ENCODE measurements at places on chromosomes 16 and 17.

DNA sequence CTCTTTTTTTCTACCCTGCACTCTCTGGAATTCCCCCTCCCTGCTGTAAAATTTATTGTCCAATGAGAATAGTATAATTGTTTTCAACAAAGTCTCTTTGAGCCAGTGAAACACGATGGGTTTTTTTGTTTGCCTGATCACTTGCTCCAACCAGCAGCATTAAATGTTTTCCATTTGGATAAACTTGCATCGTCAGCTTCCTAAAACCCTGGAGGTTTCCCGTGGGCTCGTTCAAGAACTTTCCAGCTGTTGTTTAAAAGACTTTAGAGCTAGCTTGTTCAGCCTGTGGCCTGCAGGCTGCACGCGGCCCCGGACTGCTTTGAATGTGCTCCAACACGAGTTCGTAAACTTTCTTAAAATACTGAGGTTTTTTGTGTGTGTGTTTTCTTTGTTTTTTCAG, 14.9 kb downstream of the NAGPA start:
- DNase-seq: no peak

DNA sequence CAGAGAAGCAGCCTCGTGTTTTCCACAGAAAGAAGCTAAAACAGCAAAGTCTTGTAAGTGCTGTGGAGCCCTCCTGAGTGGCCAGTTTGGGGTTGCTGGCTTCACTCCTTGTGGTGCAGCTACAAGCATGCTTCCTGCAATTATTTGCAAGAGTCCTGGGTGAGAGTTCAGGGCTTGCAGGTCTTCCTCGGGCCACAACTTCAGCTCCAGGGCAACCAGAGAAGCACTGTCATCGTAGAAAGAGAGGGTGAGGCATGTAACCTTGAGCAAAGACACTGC, 37.9 kb downstream of the SHISA6 start:
- no peak for DNase-seq

DNA sequence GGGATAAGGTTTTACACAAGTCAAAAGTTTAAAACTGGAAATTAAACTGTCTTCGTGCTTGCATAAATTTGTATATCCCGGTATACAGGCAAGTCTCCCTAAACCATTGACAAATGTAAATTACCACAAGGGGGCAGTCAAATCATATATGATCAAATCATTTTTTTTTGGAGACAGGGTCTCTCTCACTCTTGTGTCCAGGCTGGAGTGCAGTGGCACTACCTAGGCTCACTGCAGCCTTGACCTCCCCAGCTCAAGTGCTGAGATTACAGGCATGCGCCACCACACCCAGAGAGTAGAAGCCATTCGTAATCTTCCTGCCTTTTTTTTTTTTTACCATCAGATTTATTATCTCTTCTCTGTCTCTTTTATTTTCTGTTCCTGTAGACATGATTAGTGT, 18.5 kb downstream of the TOP2A start:
- DNase-seq: peak; percentile 59

GRCh38 chr17:63019138-63019873, 53.3 kb downstream of the TANC2 start:
- DNase-seq: no peak

DNA sequence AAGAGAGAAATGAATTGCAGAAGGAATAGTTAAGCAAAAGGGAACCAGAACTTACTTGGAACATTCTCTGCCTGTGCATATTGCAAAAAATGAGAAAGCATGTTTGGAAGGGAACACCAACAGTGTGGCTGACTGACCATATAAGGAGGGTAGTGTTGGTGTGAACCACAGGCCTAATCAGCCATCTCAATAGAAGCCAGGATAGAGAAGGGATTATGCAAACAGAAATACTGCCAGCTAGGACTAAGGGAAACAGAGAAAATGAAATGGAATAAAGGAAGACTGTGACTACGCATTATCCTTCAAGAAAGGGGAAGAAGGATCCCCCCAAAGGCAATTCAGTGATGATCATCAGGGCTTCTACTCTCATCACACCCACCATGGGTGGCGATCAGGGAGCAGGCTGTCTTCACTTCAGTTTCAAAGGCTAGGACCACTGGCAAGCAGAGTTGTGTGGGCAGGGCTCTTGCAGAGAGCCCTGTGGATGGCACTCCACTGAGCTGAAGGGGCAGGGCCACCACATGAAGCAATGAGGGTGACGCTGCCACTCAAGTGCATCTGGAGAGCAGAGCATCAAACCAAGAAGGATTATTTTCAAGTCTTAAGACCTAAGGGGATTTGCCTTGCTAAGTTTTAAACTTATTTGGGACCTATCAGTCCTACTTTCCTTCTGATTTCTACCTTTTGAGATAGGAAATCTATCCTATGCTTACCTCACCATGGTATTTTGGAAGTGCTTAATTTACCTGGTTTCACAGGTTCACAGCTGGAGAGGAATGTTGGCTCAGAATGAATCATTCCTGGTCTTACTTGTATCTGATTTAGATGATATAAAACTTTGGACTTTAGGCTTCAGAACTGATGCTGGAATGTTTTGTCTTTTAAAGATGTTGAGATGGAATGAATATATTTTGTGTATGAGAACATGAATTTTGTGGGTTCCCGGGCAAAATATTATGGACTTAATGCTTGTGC, 140.5 kb downstream of the SSH2 start:
- no peak for DNase-seq

DNA sequence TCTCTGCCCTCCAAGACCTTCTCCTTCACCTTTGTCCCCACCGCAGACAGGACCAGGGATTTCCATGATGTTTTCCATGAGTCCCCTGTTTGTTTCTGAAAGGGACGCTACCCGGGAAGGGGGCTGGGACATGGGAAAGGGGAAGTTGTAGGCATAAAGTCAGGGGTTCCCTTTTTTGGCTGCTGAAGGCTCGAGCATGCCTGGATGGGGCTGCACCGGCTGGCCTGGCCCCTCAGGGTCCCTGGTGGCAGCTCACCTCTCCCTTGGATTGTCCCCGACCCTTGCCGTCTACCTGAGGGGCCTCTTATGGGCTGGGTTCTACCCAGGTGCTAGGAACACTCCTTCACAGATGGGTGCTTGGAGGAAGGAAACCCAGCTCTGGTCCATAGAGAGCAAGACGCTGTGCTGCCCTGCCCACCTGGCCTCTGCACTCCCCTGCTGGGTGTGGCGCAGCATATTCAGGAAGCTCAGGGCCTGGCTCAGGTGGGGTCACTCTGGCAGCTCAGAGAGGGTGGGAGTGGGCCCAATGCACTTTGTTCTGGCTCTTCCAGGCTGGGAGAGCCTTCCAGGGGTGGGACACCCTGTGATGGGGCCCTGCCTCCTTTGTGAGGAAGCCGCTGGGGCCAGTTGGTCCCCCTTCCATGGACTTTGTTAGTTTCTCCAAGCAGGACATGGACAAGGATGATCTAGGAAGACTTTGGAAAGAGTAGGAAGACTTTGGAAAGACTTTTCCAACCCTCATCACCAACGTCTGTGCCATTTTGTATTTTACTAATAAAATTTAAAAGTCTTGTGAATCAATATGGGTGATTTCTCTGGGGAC, 12.2 kb downstream of the CX3CL1 start:
- DNase-seq: no peak

- DNase-seq: no peak
Observed at GRCh38 chr17:70329721-70330120, 160.4 kb downstream of the KCNJ2 start.

DNA sequence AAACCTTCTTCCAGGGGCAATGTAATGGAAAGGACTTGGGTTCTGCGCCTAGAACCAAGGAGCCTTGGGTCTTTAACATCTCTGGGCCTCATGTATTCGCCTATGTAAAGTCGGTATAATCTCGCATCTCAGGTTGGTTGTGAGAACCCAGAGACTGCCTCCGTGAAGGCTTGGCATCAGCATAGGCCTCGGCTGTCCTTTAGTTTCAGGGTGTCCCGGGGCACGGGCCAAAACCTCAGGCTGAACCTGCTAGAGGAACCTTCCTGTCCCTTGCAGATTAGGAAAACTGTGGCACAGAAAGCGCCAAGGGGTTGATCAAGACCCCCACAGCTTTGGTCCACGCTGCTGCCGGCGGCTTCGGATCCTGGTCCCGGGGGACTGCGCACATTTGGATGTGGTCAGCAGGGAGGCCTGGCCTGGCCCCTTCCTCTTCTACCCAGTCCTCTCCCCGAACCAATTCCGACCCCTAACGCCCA, 772 bp upstream of the PHAF1 start:
- DNase-seq: no peak

DNA sequence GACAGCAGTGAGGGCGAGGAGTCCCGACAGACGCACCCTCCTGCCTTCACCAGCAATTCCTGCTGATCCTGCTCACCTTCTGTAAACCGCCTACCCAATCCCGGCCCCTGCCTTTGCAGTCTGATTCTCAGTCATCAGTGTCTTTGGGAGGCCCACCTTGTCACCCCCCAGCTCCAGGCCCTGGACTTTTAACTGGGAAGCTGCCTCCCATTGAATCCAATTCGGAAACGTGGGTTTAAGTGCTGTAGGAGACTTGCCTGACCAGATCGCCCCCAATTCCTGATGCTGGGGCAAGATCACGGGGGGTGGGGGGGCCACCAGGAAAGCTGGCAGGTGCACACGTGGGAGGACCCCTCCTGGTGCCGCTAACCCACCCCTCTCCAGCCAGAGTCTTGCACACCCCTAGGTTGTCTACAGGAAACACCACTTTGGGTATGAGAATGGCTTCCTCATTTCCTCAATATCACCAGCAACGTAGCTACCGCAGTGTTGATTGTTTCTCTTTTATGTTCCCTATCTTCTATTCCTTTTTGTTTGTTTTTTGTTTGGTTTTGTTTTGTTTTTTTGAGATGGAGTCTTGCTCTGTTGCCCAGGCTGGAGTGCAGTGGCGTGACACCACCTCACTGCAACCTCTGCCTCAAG, 46.6 kb upstream of the CMIP start:
- no peak for DNase-seq

DNA sequence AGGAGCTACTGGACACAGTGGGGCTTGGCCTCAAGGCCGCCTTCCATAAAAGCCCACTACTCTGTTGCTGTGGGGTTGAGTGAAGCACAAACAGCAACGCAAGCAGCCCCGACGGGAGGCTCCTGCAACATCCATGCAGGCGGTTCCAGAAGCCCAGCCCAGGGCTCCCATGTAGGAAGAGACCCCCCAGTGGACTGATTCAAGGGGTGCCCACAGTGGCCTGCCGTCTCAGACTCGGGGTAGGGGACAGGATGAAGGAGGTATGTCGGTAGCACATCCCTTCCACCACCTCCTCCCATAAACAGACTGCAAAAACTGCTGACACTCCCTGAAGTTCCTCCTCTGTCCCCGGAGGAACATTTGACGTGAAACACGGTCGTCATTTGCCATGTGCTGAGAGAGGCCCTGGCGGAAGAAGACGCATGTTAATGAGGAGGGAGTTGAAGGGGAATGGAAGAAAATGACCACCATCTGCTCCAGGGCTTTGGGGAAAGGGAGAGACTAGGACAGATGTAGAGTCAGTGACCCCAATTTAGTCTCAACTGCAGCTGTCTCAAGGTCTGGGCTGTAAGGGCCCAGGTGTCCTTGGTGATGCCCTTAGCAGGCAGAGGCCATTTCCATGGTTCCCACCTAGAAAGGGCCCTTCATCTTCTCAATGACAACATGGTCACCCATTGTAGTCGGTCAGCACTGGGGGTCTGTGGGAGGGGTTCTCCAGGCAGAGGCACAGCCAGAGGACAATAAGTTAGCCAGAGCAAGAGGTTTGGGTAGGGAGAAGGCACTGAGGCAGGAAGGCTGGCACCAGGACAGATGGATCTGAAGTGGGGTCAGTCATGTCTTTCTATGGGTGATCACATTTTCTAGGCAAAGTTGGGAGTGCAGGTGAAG, 200.6 kb downstream of the CPPED1 start:
- DNase-seq: no peak

GRCh38 chr17:16044487-16044886, 44.9 kb downstream of the TTC19 start:
- DNase-seq: no peak

DNA sequence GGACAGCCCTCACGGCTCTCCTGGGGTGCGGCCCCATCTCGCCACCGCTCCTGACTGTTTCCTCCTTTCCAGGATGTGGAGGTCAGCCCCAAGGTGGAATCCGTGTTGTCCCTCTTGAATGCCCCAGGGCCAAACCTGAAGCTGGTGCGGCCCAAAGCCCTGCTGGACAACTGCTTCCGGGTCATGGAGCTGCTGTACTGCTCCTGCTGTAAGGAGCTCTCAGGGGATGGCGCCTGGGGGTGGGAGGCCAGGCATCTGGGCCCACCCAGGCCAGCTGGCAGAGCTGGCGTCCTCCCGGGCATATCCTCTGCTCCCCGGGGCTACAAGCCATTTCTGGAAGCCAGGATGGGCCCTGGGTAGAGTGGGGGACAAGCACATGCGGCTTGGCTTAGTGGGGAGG, 13.2 kb downstream of the IL34 start:
- no peak for DNase-seq

- no peak for DNase-seq
Observed at GRCh38 chr16:23504453-23505179, 5.7 kb downstream of the GGA2 start.

GRCh38 chr16:6229186-6229585, 1103.5 kb upstream of the RBFOX1 start:
- no peak for DNase-seq

GRCh38 chr16:86042393-86042792, 143.4 kb downstream of the IRF8 start:
- DNase-seq: no peak

DNA sequence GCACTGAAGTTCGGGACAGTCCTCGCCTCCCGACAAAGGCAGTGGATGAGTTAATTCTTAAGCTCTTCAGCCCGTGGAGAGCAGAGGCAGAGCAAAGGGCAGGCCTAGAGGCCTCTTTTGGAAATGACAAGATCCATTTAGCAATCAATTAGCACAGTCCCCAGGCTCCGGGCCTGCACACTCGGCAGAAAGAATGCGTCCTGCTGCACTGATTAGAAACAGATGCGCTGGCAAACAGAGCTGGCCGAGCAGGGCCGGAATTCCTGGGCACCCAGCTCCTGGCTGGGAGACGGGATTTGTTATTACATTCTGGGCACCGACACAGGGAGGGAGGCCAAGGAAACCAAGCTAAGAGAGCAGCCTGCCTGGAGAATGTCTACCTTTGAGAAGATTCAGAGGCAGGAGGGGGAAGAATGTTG, 162.9 kb downstream of the COPRS start:
- DNase-seq: peak; percentile 80

DNA sequence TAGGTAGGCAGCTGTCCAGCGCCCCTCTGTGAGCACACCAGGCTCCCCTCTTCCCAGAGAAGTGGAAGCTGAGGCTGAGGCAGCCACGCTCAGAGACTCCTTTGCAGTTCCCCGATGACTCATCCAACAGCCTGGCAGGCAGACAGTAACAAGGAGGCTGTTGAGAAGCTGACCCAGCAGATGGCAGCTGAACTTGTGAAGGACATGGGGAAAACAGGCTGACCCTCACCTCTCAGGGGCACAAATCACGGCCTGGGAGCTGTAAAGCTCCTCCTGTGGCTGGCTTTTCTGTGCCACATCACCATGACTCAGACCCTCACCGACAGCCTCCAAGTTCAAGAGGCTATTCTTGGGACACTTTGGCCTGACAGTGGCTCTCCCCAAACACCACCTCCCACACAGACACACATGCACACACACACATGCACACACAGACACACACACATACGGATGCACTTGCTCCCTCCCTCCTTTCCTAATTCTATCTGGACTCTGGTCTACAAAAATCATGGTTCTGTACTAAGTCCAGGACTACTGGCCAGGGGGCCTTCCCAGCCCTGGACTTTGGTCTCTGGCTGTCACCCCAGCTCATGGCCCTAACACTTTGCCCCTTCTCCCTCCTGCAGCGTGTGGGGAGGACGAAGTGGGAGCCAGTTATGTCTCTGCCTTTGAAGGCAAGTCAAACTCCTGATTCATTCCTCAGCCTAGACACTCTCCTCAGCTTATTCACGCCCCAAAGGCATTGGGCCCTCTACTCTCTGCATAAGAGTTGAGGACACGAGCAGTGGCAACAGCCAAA, 23.2 kb downstream of the MAP3K14 start:
- DNase-seq: peak; percentile 65
